Kidney glomerular epithelial cell (primary cell): ENCODE measurements at places on chromosomes 4 and X.

DNA sequence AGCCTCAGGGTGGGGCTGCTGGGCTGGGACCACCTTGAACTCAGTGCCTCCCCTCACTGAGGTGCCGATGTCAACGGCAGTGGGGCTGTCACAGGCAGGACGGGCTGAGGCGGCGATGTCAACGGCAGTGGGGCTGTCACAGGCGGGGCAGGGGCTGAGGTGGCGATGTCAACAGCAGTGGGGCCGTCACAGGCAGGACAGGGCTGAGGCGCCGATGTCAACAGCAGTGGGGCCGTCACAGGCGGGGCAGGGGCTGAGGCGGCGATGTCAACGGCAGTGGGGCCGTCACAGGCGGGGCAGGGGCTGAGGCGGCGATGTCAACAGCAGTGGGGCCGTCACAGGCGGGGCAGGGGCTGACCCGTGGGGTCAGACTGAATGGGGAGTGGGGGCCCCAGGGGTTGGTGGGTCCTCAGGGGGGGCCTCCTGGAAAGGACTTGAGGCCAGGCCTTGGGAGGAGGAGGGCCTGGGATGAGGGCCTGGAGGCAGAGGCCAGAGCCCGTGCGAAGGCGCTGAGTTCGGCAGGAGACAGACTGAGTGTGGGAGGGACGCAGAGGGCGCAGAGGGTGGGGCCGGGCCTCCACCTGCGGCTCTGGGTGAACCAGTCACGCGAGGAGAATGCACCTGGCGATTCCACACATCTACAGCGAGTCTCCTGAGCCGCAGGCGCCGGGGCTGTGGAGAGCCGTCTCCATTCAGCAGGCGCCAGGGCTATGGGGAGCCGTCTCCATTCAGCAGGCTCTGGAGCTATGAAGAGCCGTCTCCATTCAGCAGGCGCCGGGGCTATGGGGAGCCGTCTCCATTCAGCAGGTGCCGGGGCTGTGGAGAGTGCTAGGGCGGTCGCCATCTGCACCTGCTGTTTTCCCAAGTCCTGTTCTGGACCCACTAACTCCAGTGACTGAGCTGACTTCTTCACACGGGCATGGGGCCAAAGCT, 22.9 kb downstream of the ATP5ME start:
- no peak for DNase-seq

DNA sequence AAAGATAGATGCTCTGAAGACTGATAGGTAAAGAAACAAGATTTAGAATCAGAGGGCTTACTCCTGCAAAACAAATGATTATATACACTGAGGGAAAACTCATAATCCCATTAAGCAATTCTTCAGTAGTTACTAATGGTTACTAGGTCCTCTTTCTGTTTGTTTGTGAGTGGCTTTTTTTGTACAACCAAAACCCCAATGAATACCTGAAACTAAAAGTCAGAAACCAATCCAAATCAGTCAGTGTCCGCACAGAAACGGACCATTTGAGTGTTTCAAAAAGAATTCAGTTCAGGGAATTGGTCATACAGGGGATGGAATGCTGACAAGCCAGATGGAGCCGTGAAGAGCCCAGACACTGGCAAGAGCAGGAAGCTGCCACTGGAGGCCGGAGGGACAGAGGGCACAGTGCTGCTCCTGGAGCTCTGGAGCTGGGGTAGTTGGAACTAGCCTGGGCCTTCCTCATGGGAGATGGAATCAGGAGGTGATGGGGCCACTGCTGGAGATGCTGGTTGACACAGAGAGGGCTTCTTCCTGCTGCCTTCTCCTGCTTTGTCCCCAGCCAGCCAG, 31.9 kb downstream of the SETD7 start:
- no peak for DNase-seq

- no peak for DNase-seq
These were observed 186.0 kb downstream of the DCHS2 start for GRCh38 chr4:154305616-154306015.

GRCh38 chrX:21975812-21976211, 35.3 kb downstream of the SMS start:
- no peak for DNase-seq
